NCI-H1105 treated with DMSO at 0.1 percent for 48 hours (cell line): ENCODE measurements at places on chromosomes 12 and 14.
A peak's percentile ranks its signal among the peaks of the same experiment; 100 is the strongest.

- DNase-seq = no peak
Measured at GRCh38 chr12:125140279-125141209, 75.3 kb downstream of the AACS start.

DNA sequence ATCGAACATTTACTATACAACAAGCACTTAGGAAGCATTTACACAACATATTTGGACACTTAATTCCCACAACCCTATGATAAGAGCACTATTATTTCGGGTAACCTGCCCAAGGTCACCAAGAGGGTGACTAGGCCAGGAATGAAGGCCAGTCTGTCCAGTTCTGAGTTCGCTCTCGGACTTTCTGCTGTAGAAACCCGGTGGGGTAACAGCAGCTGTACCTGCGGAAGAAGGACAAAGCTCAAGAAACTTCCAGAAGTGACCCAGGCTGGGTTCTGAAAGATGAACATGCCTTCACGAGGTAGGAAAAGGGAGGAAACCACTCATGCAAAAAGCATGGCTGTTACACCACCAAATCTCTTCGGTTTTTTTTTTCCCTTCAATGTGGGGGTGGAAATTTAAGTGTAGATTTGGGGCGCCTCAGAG, 10.8 kb downstream of the PLA2G1B start:
- DNase-seq = no peak

GRCh38 chr14:89418976-89419375, 1.9 kb upstream of the FOXN3 start:
- DNase-seq = no peak

GRCh38 chr12:90211017-90211416, 502.4 kb upstream of the ATP2B1 start:
- DNase-seq = no peak

- DNase-seq = peak; percentile 55
Measured at GRCh38 chr12:24244801-24245200, 295.3 kb upstream of the SOX5 start.
